ENCODE measurements at places on chromosomes 6 and 20.

GRCh38 chr6:163926642-163927041 is 512.1 kb downstream of the QKI start:
- no peaks in the 10 kb centered on the region for H3K36me3 ChIP-seq
- DNase-seq, result no peak
- H3K4me1 ChIP-seq, result no peaks in the 10 kb centered on the region
- H3K27me3 ChIP-seq, result no peaks in the 10 kb centered on the region
- H3K4me3 ChIP-seq, result no peak overlapping the region

DNA sequence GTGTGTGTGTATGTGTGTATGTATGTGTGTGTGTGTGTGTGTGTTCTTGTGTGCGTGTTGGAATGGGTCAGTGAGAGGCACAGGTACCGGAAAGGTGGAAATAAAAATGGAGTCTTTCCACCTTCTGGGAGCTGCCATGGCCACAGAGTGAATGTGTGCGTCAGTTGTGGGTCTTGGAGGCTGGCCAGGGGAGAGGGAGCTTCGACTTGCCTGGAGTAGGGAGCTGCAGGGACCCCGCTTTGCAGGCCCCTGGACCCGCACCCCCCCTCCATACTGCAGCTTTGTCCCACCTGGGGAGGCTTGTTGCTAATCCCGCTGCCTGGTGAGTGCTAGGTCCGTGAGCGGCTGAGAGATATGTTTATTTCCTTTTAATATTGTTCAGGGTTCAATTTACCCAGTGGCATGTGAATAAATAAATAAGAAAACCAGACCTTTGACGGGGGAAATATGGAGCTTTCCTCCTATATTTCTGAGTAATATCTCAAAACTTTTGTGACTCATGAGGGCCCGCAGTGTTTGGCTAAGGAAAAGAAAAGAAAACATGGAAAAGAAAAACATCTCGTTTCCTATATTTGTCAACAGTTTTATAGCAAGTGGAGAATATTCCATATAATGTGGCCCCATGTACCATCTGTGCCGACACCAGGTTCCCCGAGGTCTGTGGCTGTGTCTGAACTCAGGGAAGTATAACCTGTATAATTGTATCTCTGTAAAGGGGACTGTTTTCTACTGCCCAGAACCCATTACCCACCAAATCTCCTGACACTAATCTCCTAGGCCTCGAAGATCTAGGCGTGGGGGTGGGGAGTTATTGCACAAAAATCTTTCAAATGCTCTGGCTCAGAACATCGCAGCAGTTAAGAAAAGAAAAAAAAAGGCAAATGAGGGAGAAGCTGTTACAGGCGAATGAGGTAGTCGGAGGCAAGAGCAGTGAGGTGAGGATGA is 24.6 kb upstream of the CCDC167 start:
- no peaks in the 10 kb centered on the region for H3K36me3 ChIP-seq
- peaks cover 20% of the 10 kb centered on the region for H3K27me3 ChIP-seq
- DNase-seq, result no peak
- H3K27ac ChIP-seq, result no peak overlapping the region
- H3K4me1 ChIP-seq, result no peaks in the 10 kb centered on the region

GRCh38 chr6:99110029-99110428 is 162.3 kb upstream of the FBXL4 start:
- H3K4me3 ChIP-seq, result no peak overlapping the region
- H3K27ac ChIP-seq, result no peak overlapping the region
- H3K36me3 ChIP-seq, result no peaks in the 10 kb centered on the region
- H3K4me1 ChIP-seq, result no peaks in the 10 kb centered on the region
- DNase-seq, result no peak

- H3K27ac ChIP-seq, result no peak overlapping the region
- H3K27me3 ChIP-seq, result no peaks in the 10 kb centered on the region
- H3K4me1 ChIP-seq, result peaks cover 24% of the 10 kb centered on the region
- H3K36me3 ChIP-seq, result no peaks in the 10 kb centered on the region
- DNase-seq, result no peak
These were observed 212.3 kb upstream of the CDYL start for GRCh38 chr6:4563877-4564276.

GRCh38 chr6:141165002-141165665 is 967.6 kb upstream of the GJE1 start:
- DNase-seq, result no peak
- peaks cover 6% of the 10 kb centered on the region for H3K4me1 ChIP-seq
- no peaks in the 10 kb centered on the region for H3K27me3 ChIP-seq
- H3K27ac ChIP-seq, result no peak overlapping the region
- H3K4me3 ChIP-seq, result no peak overlapping the region

DNA sequence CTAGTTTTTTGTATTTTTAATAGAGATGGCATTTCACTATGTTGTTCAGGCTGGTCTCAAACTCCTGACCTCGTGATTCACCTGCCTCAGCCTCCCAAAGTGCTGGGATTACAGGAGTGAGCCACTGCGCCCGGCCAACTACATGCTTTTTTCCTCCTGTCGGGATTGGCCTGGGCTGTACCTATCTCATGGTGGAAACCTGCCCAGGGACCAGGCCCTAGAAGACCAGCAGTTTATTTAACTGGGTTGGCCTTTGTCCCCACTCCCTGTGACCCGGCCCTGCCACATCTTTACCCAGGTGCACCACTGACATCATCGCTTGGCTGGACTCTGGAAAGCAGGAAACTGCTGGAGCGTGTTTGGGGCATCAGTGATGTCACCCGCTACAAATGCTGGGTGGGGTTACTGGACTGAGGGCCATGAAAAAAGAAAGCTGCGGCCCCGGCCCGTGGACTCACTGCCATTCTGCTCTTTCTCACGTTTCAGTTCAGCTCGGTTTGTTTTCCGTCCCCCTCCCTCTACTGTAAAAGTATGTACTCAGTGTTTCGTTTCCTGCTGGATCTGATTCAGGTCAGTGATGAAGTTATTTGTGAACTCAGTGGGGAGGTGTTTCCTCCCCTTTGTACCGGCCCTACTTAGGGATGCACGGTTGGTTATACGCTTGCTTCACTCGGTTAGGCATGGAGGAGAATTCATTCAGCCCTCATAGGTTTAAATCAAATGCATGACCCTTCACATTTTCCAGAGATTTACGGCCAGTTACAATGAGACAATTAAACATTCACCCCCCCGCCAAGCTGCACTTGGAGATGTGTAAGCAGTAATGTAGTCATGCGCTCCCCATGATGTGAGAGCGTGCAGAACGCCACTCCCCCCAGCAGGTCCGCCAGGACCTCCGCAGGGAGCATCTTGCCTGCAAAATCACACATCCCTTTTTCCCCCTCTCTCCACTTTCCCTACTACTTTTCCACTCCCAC is 179.3 kb downstream of the MTHFD1L start:
- DNase-seq, result no peak
- H3K4me3 ChIP-seq, result no peak overlapping the region
- peaks cover 60% of the 10 kb centered on the region for H3K4me1 ChIP-seq
- H3K36me3 ChIP-seq, result peaks cover 14% of the 10 kb centered on the region
- peak overlapping the region; percentile 91 for H3K27ac ChIP-seq

GRCh38 chr6:13383328-13384163 is 55.2 kb upstream of the TBC1D7 start:
- no peak for DNase-seq
- H3K27ac ChIP-seq, result no peak overlapping the region
- H3K4me1 ChIP-seq, result peaks cover 13% of the 10 kb centered on the region

DNA sequence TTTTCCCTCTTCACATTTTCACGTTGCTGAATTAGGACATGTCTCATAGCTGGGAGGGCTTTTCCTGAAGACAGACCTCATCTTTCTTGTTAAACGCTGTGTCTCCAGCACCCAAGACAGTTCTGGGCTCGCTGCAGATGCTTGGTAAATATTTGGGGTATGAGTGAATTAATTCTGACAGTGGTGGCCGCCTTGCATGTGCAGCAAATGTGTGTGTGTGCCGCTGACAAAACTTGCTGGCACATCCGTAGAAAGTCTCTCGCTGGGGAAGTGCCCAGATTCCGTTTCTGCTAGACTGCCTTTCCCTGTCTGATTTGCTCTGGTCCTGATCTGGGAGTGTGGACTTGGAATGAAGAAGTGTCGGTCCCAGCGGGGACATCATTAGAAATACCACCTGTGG is 48.2 kb upstream of the ZNFX1 start:
- DNase-seq, result no peak
- no peaks in the 10 kb centered on the region for H3K36me3 ChIP-seq
- H3K4me3 ChIP-seq, result no peak overlapping the region
